Renal cortex interstitium (tissue), 15 donors: ENCODE measurements at places on chromosomes 6 and 20. TPM values are rescaled to one million over a fixed set of nuclear protein-coding genes. Genes with fewer than 3 reads are reported as not detected.

Gene MOG
- 0.20 TPM for polyA plus RNA-seq

Gene ETV7
- 0.44 TPM for polyA plus RNA-seq

Gene THEMIS
- polyA plus RNA-seq: not detected

Gene ERVFRD-1
- polyA plus RNA-seq: 0.11 TPM

Gene RIN2
- polyA plus RNA-seq: 38.2 TPM

Gene TTBK1
- 0.51 TPM for polyA plus RNA-seq

Gene SLC22A1
- polyA plus RNA-seq: 0.89 TPM

Gene EGFL8
- polyA plus RNA-seq: 44.4 TPM

Gene MMP24OS
- polyA plus RNA-seq: 33.7 TPM

Gene BPIFB4
- polyA plus RNA-seq: not detected

Gene RIPPLY2
- polyA plus RNA-seq: not detected

Gene VSX1
- not detected for polyA plus RNA-seq

Gene ZSCAN31
- 9.9 TPM for polyA plus RNA-seq

DNA sequence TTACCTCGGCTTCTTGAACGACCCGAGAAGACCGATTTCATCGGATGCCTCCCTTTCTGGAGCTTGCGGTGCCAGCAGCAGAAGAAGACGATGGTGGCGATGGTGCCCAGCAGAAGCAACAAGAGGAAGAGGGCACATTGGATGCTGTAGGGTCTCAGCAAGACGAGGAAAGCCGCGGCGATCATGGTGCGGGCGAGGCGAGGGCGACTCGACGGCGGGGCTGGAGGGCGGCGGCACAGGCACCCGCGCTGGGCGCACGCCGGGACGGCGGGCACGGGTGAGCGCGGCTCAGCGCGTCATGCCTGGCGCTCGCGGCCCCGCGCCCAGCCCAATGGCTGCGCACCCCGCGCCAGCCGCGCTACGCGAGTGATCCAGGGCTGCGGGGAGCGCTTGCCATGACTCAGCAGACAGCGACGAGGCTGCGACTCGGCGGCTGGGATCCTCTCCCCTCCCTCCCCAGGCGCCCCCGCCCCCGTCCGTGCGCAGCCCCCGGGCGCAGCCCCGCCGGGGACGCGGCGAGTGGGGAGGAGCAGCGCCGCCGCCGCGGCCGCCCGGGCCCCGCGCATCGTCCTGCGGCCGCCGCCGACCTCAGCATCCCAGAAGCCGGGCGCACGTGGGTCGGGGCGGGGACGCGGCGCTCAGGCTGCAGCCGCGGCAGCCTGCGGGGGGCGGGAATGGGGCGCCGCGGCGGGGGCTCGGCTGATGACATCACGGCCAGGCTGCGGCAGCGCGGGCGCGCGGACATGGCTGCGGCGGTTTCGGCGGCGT lies at the start of gene BEND6:
Gene BEND6, plus strand, starts transcription at position 705 of the 768 bp plus-strand sequence. CDS start 26,704 bp downstream, outside the sequence.
- DNase-seq: no peak

DNA sequence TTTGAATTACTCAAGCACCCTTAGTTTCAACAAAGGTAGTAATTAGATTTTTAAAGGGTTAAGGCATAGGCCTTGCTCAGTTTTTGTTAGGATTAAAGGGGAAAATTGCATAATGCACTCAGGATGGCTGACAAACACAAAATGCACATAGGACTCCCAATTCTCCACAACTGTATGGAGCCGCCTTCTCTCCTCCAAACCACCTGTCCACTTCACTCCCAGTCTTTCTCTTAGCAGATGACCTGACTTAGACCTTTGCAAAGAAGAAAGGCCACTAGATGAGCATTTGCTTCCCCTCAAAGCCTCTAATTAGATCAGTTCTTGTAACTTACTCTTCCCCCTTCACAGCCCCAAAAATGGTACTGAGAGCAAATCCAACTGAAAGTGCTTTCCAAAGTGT lies 20.1 kb downstream of the NSFL1C start:
- no peak for DNase-seq

GRCh38 chr6:83430611-83431544 lies at the start of gene ME1:
Gene ME1, minus strand, starts transcription at chr6:83431051. Its CDS starts 97 bp downstream, at chr6:83430954.
- DNase-seq: peak; percentile 21

DNA sequence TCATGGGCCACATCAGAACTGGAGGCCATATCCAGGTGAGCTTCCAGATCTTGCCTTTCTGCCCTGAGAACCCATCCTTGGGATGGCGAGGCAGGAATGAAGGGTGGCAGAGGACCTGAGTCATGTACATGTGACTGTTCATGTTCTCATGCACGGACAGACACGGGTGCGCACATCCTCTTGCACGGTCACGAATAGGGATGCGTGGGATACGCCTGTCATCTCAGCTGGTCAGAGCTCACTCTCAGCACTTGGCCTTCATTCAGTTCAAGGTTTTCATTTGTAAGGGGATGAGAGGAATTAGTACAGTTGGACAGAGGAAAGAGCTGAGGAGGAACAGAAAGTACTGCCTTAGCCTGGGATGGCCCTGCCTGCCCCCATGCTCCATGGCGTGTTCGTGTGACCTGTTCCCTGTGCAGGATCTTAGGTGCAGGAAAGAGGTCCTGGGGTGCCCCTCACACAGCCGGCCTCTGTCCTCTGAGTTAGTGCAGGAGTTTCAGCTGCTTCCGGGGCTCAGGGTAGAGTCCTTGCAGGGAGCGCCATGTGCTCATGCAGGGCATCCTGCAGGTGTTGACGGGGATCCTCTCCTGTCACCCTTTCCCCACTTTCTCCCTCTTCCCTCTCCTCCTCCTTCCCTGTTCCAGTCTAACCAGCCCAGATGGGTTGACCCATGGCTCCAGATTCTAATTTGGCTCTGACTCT lies 173.4 kb downstream of the DTNBP1 start:
- no peak for DNase-seq

GRCh38 chr6:166707045-166707444 lies 80.0 kb upstream of the RPS6KA2 start:
- no peak for DNase-seq

DNA sequence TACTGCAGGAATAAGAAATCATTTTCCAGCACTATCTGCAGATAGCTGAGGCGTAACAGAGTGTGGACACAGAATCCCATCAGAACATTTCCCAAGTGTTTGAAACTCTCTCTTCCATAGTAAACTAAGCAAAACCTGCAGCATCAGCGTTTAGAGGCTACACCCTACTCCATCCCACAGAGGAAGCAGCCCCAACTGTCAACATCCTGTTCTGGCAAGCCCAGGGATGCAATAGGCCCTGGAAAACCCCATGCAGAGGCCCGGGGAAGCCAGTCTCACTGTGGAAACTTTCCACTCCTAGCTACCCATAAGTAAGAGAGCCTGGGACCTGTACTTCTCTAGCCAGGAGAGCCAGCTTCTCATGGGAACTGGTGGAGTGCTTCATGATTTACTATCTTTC lies 129.4 kb downstream of the LY86 start:
- no peak for DNase-seq

GRCh38 chr6:130829333-130829910 lies 2.2 kb downstream of the SMLR1 start:
- no peak for DNase-seq

GRCh38 chr20:58606184-58606583 lies 44.9 kb upstream of the STX16 start:
- DNase-seq: no peak

GRCh38 chr20:36435592-36436541 lies 105.5 kb upstream of the MYL9 start:
- DNase-seq: no peak

DNA sequence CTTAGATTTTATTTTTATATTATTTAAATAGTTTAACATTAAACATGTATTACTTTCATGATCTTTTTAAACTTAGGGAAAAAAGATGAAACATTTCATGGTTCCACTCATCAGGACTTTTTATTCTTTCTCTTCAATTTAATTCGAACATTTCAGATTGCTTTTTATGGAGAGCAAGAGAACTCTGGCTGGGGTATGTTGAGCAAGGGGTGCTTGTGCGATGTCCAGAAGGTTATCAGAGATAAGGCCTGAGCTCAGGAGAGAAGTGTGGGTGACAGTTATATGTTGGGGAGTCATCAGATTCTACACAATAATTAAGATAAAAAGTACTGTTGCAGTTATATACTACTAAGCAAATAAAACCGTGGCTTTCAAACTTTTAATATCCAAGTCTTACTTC lies 37.5 kb downstream of the FKBP5 start:
- no peak for DNase-seq

GRCh38 chr6:18432180-18432579 lies 45.0 kb downstream of the RNF144B start:
- no peak for DNase-seq

- no peak for DNase-seq
Measured at GRCh38 chr20:16819483-16819882, 71.3 kb downstream of the OTOR start.

- DNase-seq: no peak
Measured at GRCh38 chr20:40961686-40962640, 66.7 kb upstream of the TOP1 start.

GRCh38 chr6:130245267-130245666 lies 22.5 kb upstream of the SAMD3 start:
- DNase-seq: no peak

- DNase-seq: no peak
Measured at GRCh38 chr6:100246206-100246605, 218.5 kb downstream of the SIM1 start.

GRCh38 chr20:29410806-29411457 lies 1846.5 kb upstream of the DEFB115 start:
- DNase-seq: no peak

DNA sequence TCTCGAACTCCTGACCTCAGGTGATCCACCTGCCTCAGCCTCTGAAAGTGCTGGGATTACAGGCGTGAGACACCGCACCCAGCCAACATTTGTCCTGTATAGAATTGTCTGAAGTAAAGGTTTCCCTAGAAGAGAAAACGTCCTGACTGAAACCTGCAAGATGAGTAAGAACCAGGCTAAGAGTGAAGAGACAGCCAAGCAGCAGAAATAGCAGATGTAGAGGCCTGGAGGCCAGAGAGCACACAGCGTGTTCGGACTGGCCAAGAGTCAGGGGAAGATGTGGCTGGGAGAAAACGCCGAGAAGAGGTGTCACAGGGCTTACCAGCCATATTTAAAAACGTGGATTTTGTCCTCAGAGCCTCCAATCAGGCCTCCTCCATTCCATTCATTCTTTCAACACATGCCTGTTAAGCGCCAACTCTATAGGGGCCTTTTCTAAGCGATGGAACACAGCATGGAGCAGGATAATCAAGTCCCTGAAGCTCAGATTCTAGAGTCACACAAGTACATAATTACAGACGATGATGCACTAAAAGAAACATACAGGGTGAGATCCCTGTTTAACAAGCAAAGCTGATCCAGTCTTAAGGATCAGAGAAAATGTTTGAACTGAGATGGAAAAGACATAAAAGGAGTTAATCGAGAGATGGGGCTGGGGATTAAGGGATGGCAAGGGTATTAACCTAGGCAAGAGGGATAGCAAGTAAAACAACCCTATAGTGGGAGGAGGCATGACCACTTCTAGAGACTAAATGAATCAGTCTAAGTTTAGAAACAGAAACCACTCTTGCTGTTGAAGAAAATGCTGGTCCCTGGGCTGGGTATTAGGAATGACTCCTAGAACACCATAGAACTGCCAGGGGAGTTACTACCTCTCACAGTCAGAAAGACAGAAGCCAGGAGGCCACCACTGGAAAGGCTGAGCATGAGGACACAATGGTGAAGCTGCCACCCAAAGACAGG lies 4.8 kb downstream of the ZCCHC3 start:
- DNase-seq: no peak

GRCh38 chr6:105797983-105798453 lies 288.1 kb upstream of the PRDM1 start:
- no peak for DNase-seq

GRCh38 chr6:98831959-98832283 lies 2.5 kb upstream of the POU3F2 start:
- no peak for DNase-seq

DNA sequence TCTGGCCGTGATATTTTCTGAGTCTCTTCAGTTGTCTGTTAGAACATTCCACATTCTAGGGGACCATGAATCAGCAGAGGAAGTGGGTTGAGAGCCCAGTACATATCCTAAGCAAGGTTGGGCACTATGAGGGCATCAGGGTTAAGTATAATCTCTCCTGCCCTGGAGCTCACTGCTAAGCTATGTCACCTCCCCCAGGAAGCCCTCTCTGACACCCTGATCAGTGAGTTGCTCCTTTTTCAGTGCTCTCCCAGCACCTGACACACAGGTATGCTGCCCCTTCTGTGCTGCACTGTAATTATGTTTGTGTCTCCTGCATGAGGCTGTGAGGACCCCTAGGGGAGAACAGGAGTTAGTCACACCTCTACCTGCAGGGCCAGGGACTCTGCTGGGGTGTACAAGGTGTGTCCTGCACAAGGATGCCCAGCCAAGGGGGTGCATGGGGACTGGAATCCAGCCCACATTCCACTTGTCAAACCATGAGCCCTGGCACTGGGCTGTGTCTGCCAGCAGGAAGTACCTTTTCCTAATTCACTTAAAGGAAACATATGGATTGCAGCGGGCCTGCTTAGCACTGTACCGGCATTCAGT lies 3.9 kb downstream of the RAB44 start:
- no peak for DNase-seq

GRCh38 chr20:44615169-44615791 lies 32.9 kb downstream of the PKIG start:
- DNase-seq: no peak
